CD4-positive, CD25-positive, alpha-beta regulatory T cell (primary cell): ENCODE measurements at places on chromosomes 3 and 15. TPM values are rescaled to one million over a fixed set of nuclear protein-coding genes. Genes with fewer than 3 reads are reported as not detected.

STRA6 gene
- polyA plus RNA-seq = not detected

DNA sequence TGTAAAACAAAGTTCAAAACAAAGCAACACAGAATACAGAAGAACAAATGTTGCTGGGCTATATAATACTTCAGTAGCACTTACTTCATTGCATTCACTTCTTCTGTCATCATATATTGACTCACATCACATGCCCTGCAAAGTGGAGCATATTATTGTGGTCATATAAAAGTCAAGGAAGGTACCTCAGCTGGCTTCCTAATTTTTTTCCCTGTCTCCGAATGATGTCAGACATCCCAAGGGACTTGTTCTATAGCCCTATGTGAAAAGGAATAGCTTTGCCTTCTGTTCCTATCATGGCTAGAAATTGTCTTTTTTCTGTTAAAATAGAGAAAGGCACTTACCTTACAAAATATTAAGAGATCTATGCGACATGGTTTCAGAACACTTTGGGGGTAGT is 109.4 kb downstream of the LRTM1 start:
- no peak overlapping the region for H3K27ac ChIP-seq
- H3K36me3 ChIP-seq = no peaks in the 10 kb centered on the region
- H3K4me3 ChIP-seq = no peak overlapping the region

EAF2 gene
- 8.1 TPM for polyA plus RNA-seq

CKMT1A gene
- polyA plus RNA-seq = not detected

GRCh38 chr3:13491206-13491974 is 11.3 kb downstream of the HDAC11 start:
- no peaks in the 10 kb centered on the region for H3K27me3 ChIP-seq
- H3K4me1 ChIP-seq = no peaks in the 10 kb centered on the region
- no peaks in the 10 kb centered on the region for H3K36me3 ChIP-seq
- H3K27ac ChIP-seq = no peak overlapping the region
- DNase-seq = no peak

DNA sequence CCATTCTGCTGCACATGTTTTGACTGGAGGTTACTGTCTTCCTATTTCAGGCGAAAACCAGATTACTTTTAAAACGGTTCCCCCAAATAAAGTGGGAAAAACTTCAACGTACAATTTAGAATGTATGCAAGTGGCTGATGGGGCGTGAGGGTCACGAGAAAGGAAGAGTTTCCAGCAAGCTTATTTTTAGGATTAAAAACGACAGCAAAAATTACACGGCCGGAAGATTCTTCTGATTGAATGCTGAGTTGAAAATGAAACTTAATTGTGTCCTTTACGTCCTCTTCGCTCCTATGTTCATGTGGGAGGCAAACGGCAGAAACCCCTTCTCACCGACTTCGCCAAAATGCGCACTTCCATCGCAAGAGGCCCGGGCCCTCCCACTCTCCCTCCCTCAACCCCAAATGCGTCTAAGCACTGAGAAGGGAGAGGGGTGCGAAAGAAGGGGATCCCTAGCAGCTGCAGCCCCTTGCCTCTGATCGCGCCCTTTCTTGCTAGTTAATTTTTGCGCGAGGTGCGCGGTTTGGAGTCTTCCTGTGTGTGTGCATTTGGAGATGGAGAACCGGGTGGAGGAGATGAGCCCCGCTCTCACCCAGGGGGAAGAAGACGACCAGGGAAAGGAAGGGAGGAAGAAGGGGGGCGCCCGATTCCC is 656 bp downstream of the CD47 start:
- peak; percentile 76 for DNase-seq
- H3K27me3 ChIP-seq = no peaks in the 10 kb centered on the region
- peak overlapping the region; percentile 94 for H3K27ac ChIP-seq
- H3K4me3 ChIP-seq = peak overlapping the region; percentile 92
